Osteocyte (in vitro differentiated cells): ENCODE measurements at places on chromosomes 3 and 15.

GRCh38 chr15:70063980-70064379, 33.7 kb downstream of the TLE3 start:
- DNase-seq: no peak

DNA sequence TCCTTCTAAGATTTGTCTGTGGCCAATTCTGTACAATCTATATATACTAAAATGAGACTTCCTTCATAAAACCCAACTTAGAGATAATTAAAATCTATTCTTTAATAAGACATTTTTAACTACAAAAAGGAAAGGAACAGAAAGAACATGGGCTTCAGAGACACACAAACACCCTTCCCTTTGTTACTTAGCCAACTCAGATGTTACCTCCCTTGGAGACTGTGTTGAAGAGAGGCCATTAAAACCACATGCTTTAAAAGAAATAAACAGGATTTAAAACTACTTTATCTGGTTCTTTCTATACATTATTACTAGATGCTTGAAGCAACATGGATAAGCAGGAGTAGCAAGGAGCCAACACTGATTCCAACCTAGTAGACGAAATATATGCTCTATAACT, 42.0 kb downstream of the LRRFIP2 start:
- no peak for DNase-seq

DNA sequence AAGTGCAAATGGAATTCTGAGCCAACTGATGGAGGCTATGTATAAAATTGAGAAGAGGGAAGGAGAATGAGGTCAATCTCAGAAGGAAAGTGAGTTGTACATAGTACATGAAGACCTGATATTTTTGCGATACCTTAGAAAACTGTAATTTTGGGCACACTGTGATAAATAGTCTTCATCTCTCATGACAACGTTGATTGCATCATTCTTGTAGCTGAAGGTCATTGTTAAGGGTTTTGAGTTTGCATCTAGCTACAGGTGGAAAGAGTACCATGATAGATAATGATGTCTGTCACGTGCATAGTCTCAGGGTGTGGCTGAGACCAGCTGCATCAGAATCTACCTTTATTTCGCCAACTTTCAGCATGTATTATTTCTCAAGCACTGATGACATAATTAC, 435.4 kb upstream of the MDFIC2 start:
- no peak for DNase-seq

- no peak for DNase-seq
These were observed 16.9 kb upstream of the ZFAND6 start for GRCh38 chr15:80042568-80042967.

GRCh38 chr3:67875338-67875737, 220.9 kb upstream of the SUCLG2 start:
- DNase-seq: no peak

DNA sequence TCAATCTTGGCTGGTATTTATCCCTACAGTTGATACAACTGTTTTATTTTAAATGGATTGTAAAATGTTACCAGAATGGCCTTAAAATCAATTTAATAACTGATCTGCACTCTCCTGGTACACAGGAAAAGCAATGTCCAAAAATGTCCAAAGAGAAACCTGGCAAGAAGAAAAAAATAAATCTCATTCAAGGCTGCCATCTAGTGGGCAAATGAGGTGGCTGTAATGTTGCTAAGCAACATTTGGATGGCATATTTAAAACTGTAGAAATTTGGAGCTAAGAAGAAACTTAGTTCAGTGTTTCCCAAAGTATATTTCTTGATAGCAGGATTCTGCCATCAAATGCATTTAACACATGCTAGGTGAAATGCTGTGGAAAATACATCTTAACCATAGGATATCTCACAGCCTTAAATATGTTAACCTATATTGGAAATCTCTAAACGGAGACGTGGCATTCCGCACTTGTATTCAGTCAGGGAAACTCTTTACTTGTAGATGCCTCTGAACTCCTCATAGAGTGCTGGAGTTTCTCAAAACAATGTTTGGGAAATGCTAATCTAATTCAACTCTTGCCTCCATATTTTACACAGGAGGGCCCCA, 216.8 kb downstream of the ERC2 start:
- DNase-seq: no peak
